ENCODE measurements at places on chromosomes 12 and 14.

- no peak for DNase-seq
These were observed 91.2 kb downstream of the ADGRD1 start for GRCh38 chr12:131044760-131045381.

- DNase-seq = no peak
These were observed 48.4 kb downstream of the LTBP2 start for GRCh38 chr14:74563586-74564159.

- no peak for DNase-seq
These were observed 23.1 kb downstream of the BHLHE41 start for GRCh38 chr12:26101763-26102162.

DNA sequence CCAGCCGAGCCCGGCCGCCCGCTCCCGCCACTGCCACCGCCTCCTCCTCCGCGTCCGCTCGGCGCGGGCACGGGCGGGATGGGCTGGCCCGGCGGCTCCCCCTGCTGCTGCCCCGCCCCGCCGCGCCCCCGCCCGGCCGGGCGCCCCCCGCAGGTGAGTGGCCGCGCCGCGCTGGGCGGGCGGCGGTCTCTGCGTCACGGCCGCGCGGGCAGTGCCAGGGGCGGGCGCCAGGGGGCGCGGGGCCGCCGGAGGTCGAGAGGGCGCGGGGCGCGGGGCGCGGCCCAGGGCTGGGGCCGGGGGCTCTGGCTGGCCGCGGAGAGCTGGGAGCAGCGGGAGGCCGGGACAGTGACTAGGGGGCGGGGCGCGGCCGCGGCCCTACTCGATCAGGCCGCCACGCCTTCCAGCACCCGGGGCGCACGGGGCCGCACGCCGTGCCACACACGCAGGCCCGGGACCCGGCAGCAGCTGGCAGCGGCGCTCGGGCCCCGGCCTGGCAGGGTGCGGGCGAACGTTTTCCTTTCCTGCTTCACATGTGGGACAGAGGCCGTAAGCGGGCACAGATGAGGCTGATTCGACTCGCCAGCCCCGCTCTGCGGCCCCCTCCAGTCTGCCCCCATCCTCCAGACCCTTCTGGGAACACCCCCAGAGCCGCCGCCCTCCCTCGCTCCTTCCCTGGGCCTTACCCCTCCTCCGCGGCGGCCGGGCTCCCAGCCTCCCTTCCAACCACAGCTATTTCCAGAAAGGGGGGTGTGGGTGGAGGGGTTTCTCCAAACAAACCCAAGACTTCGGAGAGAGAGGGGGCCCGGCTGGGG is 2.4 kb upstream of the TNS2 start:
- DNase-seq = peak; percentile 55

- DNase-seq = no peak
These were observed 9.4 kb downstream of the ZFC3H1 start for GRCh38 chr12:71654200-71654599.

DNA sequence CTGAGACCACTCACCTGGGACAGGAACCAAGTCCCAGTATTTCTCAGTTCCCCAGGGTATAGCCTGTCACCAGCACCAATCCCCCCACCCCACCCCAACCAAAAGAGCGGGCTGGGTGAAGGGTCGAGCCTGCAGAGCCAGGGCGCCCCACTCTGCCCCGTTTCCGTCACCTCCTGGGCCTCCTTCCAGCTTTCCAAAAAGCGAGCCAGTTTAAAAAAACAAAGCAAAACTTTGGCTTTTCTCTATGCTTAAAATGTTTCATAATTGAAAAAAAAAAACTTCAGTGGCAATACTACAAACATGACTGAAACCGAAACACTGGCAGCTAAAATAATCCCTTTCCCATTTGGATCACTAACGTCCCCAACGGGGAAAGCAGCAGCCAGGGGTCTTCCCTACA is 7.5 kb downstream of the CAMKK2 start:
- no peak for DNase-seq

DNA sequence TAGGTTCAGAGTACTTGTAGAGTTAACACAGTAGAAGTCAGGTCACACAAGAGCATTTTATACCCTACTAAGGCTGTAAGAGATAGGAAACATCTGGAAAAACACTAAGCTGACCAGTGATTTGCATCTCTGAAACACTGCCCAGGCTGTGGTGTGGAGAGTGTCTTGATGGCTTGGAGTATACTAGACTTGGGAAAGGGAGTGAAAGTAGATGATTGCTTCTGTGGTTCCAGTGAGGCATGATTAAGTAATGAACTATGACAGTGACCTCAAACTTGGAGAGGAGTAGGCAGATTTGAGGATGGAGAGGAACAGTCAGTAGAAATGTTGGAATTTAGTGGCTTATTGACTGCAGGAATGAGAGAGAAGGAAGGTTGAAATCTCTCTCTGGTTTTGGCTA is 201.2 kb downstream of the FLRT2 start:
- no peak for DNase-seq

DNA sequence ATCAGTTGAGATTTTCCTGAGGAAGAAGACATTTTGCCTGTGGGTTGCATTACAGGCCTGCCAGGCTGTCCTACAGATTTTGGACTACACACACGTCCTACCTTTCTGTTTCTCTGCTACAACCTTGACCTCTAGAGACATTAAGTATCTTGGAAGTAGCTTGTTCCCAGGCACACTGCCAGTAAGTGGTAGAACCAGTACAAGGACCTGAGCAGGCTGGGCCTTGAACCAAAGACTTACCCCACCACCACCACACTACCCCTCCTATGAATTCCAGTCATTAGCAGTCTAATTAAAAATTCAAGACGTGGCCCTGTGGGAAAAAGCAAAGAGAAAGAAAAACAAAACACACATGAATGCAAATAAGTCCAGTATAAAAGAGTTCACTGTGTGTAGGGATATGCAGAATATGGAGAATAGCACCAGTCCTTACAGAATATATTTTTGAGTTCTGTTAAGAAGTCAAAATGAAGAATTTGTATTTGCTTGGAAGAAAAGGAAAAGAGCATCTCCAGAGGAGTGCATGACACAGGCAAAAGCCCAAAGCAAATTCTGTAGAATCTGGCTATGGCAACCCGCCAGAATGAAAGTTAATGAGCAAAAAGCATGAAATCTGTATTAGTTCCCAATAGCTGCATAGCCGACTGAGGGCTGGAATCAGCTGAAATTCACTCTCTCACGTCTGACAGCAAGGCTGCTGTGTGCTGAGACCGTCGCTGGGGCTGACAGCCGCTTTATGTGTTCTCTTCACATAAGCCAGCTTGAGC is 74.3 kb upstream of the ST8SIA1 start:
- DNase-seq = no peak

DNA sequence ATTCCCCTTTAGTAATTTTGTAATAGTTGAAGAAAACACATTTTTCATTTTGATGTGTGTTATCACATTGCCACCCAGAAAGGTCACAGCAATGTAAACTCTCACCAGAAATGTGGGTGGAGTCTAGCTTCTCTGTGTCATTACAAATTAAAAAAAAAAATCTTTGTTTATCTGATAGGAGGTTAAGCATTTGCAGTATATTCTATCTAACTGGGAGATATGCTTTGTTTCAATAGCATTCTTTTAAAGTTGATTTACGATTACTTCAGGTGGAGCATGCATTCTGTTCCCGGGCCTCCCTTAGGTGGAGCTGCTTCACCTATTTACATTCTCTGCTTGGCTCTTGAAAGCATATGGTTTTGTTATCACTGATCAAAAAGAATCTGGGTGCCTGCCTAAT is 7.8 kb downstream of the ADIPOR2 start:
- DNase-seq = no peak

DNA sequence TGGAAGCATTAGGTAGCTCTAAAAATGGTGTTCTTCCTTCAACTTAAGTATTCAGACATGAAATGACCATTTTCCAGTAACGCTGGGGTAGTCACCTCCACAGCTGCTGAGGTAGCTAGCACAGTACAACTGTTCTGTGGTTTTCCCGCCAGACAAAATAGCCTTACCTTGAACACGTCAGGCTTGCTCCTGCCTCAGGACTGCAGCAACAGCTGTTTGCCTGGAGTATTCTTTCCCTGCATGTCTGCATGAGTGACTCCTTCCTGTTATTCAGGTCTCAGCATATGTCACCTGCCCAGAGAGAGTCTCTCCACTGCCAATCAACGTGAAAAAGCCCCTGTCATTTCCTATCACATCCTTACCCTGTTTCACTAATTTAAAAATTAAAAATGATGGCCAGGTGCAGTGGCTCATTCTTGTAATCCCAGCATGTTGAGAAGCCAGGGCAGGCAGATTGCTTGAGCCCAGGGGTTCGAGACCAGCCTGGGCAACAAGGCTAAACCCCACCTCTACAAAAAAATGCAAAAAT is 37.9 kb downstream of the WDR89 start:
- no peak for DNase-seq

DNA sequence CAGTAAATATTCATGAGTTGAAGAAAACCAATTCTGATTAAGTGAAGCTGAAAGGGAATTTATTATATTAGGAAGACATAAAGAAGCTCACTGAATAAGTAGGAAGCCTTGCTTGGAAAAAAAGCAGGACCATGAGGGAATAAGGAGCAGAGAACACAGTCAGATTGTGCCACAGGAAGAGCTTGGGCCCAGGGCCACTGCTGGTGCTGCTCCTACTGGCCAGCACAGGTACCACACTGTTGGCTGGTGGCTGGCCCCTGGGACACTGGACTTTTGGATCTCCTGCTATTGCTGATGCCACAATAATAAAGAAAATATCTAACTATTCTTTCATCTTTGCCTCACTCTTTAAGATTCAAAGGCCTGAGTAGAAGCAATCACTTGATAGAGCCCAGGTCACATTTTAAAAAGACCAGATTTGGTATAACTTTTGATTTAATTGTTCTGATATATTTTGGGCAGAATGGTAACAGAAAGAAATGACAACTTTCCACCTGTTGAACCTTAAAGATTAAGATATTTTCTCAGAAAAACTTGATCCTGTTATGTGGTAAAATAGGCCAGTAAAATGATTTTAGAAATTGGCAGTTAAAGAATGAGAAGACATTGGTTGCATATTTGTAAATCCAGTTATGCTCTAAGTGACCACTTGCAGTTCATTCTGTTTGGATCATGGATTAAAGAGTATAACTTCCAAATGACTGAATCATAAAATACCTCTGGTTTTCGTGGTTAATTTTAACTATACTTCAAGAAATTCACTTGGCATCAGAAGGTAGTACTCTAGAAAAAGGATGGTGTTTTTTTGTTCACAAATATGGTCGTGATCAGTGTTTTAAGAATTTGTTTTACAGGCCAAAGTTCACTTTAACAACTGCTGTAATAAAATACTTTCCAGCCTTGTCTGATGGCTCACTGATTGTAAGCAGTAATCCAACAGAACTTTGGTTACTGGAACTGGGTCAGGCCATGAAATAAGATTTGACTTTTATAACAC is 68.3 kb downstream of the DERA start:
- DNase-seq = no peak

- DNase-seq = no peak
These were observed 29.9 kb upstream of the TC2N start for GRCh38 chr14:91897106-91897701.

DNA sequence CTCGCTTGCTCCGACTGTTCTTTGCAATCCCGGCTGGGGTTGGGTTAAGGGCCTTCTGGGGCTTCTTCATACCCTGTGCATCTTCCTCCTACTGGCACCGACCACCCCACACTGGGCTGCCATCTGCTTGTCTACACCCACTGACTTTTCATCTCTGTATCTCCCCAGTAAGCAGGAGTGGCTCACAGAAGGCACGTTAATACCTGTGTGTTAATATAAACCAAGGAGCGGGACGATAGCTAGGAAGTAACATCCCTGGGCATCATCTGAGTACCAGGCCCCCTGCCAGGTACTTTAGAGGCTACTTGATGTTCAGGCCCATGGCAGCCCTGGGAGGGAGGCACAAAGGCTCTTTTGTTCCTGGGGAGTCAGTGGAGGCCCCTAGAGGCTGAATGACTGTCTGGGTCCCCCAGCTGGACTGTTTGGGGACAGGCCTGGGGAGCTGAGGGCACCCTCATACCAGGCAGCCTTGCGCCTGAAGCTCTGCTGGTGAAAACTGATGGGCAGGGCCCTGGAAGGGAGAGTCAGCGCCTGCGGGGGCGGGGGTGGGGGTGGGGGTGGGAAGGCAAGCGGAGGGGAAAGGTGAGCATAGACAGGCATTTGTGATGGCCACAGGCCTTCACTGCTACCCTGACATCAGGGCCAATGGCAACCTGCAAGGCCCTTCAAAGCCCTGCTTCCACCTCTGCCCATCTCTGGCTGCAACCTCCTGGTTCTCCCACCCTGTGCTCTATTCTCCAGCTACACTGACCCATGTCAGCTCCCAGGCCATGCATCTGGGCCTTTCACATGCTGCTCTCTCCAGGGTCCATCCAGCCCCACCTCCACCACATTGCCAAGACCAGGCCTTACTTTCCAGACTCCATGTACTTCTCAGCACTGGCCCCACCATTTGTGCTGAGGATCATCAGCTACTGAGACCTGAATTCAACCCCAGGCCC is 34.2 kb upstream of the DEGS2 start:
- DNase-seq = no peak

- DNase-seq = no peak
These were observed 81.9 kb upstream of the CCND2 start for GRCh38 chr12:4191642-4192041.

DNA sequence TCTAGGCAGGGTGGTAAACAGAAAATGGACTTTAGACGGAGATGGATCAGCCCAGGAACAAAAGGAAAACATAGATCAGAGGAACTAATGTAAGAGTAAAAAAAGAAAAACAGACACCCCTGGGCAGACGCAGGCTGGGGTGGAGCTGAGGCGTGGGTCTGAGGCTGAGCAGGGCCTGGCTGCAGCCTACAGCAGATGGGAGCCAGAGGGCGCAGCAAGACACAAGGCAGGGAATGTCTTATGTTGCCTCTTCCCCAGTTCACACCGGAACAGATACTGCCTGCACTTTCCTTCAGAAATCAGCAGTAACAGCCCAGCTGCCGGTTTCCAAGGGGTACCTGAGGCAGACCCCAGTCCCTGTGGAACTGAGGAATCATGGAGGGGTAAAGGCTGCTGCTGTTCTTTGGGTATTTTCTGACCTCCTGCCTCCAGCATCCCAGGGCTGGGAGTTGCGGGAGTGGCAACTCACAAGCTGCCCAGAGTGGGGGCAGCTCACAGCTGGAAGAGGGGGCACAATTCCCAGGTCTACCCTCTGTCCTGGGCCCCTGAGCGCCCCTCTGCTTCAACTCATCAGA is 9.8 kb downstream of the ZNF605 start:
- no peak for DNase-seq

DNA sequence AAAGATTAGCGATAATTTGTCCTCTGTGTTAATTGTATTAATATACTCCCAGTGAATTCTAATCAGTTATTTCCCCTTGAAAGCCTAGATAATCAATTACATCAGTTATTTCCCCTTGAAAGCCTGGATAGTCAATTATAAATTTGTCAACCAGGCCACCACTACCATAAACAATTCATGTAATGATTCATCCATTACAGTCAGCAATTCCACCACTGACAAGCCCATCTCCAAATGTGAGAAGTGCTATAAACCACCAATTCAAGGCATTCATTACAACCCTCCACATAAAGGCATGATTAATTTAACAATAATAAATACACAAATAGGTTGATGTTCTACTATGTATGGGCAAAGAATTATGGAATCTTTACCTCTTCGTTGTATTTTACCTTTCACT is 40.9 kb downstream of the INTS13 start:
- no peak for DNase-seq

- peak; percentile 86 for DNase-seq
These were observed at the start of gene ATP23 for GRCh38 chr12:57941165-57941894. ATP23 (plus strand) TSS chr12:57941567; CDS start chr12:57941702, 135 bp downstream.

Measured in activated CD4-positive, alpha-beta T cell treated with anti-CD3 and anti-CD28 coated beads for 1 hour (primary cell).